Stimulated activated CD8-positive, alpha-beta memory T cell treated with anti-CD3 and anti-CD28 coated beads, Interleukin-15, amount 100 ng/mL, for 48 hours (primary cell): ENCODE measurements at places on chromosomes 2 and 18.

GRCh38 chr2:127594116-127594591, 51.8 kb upstream of the GPR17 start:
- no peak for DNase-seq

- no peak for DNase-seq
Measured at GRCh38 chr2:151374436-151374835, 17.0 kb downstream of the TNFAIP6 start.

GRCh38 chr18:44096016-44096415, 584.7 kb upstream of the SETBP1 start:
- no peak for DNase-seq

DNA sequence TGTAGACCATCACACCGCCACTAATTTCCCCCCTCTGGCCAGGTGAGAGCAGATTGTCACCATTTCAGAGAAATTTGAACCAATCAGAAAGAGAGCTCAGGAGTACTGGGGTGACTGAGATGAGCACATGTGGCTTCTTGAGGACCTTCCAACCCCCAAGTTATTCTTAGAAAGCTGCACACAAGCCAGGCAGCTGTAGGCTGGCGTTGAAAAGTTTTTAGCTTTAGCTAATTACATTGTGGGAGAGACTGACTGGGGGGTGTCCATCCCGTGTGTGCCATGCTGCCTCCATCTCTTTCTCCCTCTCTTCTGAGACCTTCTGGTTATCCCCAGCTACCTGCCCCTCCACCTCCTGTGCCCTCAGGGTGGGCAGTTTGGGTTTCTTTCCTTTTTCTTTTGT, 154.0 kb downstream of the AGAP1 start:
- no peak for DNase-seq

- no peak for DNase-seq
Measured at GRCh38 chr18:22349317-22349898, 68.3 kb downstream of the CTAGE1 start.

GRCh38 chr2:26438926-26439325, 37.2 kb downstream of the DRC1 start:
- no peak for DNase-seq

- DNase-seq: no peak
Measured at GRCh38 chr2:88165332-88166003, 4.7 kb upstream of the THNSL2 start.

- no peak for DNase-seq
Measured at GRCh38 chr2:216344950-216345300, 27.4 kb downstream of the MARCHF4 start.
